ENCODE measurements at places on chromosomes 7 and 10.
A peak's percentile ranks its signal among the peaks of the same experiment; 100 is the strongest.

DNA sequence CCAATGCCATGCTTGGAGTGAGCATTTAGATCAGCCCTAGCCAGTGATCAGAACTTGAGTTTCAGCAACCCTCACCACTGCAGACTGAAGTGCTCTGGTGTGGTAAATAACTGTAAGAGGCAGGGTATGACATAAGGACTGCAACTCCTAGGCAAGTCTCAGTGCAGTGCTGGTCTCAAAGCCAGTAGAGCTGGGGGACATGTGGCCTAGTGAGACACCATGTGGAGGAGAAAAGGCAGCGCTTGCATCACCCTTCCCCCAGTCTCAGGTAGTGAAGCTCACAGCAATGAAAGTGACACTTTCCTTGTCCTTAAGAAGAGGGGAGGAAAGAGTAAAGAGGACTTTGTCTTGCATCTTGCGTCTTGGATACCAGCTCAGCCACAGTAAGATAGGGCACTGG, 386.8 kb upstream of the POT1 start:
- no peak for DNase-seq

GRCh38 chr7:6502886-6503285, 48.4 kb downstream of the GRID2IP start:
- no peak for DNase-seq

DNA sequence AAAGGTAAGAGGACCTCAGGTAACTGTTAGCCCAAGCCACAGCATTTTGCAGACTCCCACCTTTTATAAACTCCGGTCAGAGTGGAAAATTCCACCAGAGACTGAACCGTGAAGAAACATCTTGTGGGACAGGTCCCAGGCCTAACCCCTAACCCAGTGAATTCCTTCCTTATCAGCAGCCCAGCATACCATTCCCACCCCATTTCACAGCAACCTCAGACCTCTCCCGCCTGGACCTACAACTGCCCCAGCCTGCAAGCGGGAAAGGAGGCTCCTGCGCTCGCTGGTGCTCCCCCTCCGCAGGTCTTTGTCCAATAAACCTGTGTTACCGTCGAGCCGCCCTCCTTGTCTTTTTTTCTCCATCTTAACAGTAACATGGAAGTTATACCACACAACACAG, 736.6 kb downstream of the MAGI2 start:
- no peak for DNase-seq

DNA sequence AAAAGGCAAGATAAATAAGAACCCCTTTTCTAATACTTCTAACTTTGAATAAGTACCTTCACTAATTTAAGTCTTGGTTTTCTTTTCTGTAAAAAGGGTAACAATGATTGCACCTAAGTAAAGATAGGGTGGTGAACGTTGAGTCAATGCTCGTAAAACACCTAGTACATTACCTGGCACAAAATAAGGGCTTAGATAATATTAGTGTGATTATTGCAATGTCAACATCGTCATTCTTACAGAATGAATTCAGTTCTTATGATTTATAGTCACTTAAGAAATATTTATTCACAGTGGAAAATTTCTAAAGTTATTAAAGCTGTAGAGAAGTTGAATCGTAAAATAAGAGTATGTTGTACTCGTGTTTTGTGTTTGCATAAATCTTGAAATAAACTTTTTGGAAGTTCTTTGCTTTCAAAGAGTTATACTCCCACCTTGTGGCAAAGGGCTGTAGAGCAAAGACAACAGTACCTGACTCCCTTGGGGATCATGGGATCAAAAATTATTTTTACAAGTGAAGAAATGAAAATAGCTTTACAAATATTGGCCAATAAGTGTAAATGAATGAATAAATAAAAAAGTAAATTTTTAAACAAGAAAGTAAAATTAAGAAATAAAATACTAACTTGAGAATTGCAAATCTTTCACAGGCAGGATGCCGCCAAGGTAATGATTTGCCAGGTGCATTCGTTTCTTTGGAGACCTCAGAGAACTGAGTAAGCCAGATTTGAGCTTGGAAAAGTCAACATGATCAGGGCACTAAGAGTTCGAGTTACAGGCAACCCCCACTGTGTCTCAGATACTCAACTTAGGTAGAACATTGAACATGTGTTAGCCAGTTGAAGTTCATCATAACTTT, 285.8 kb upstream of the CACNA2D1 start:
- no peak for DNase-seq

GRCh38 chr10:43961523-43962345, 313.1 kb upstream of the ZNF32 start:
- DNase-seq = no peak

- no peak for DNase-seq
Observed at GRCh38 chr10:78066012-78066411, 32.3 kb downstream of the RPS24 start.

DNA sequence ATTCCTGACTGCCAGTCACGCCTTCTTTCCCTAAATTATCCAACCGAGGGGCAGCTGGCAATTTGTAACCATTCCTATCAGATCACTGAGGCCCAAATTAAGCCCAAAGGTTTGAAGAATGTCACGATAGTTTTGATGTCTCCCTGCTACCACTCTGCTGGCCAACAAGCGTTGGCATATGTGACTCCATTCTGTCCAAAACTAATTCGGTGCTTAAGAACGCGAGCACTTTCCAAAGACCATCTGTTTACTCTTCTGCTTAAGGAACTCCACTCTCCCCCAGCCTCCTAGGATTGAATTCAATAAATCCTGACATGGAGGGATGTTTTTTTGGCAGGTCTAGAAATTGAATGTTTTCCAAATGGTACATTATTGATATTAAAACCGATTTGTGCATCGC, 131.5 kb upstream of the CTBP2 start:
- DNase-seq = no peak

GRCh38 chr7:142542105-142542504, 207.2 kb upstream of the PRSS1 start:
- DNase-seq = no peak

GRCh38 chr7:100358027-100358856, at the start of gene PILRB:
Gene PILRB (plus strand): TSS chr7:100358117. CDS start chr7:100358303, 186 bp downstream.
- DNase-seq = no peak

DNA sequence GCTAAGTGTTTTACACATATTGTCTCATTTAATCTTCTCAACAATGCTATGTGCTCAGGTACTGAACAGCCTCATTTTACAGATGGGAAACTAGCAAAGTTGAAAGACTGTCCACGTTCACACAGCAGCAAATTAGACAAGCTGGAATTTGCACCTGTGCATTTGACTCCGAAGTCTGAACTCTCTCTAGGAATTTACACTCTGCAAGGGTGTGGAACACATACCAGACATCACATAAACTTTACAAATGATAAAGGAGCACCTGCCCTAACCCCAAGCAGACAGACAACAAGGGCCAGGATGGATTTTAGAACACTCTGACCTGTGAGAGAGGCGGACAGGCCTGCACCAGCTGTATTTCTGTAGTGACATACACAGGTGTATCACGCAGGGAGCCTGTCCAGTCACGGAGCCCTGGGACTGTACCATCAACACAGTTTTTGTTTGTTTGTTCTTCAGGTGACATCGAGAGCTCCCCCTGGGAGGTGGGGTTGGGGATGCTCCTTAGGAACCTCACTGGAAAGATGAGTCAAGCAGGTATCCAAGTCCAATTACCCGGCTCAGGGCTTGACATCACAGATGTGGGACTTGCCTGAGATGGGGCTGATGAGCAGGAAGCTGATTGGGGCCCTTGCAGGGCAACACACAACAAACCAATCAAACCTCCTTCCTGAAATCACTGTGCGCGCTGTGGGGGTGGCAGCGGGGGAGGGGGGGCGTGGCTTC, 31.0 kb downstream of the MKI67 start:
- DNase-seq = no peak

- no peak for DNase-seq
Observed at GRCh38 chr10:75788394-75789205, 357.2 kb downstream of the LRMDA start.

GRCh38 chr7:42014625-42015618, 222.1 kb downstream of the GLI3 start:
- DNase-seq = no peak

GRCh38 chr10:80487791-80488538, 33.9 kb downstream of the TSPAN14 start:
- peak; percentile 41 for DNase-seq

DNA sequence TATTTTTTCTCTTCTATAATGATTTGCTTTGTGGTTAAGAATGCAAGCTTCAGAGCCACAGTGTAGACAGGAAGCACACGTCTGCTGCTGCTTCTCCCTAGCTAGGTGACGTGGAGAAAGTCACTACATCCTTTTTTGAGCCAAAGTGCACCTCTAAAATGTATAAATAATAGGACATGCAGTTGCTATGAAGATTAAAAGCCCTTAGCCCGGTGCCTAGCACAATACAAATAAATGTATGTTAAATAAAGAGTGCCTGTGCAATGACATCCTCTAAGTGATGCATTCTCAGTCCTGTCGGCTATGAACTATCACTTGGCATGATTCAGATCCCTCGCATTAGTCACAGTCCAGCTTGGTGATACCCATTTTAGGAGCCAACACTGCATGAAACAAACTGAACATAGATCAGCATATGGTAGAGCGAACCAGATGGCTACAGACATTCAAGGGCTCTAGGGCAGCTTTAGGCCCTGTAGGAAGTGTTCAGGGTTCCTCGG, 4.8 kb upstream of the TRDMT1 start:
- no peak for DNase-seq

DNA sequence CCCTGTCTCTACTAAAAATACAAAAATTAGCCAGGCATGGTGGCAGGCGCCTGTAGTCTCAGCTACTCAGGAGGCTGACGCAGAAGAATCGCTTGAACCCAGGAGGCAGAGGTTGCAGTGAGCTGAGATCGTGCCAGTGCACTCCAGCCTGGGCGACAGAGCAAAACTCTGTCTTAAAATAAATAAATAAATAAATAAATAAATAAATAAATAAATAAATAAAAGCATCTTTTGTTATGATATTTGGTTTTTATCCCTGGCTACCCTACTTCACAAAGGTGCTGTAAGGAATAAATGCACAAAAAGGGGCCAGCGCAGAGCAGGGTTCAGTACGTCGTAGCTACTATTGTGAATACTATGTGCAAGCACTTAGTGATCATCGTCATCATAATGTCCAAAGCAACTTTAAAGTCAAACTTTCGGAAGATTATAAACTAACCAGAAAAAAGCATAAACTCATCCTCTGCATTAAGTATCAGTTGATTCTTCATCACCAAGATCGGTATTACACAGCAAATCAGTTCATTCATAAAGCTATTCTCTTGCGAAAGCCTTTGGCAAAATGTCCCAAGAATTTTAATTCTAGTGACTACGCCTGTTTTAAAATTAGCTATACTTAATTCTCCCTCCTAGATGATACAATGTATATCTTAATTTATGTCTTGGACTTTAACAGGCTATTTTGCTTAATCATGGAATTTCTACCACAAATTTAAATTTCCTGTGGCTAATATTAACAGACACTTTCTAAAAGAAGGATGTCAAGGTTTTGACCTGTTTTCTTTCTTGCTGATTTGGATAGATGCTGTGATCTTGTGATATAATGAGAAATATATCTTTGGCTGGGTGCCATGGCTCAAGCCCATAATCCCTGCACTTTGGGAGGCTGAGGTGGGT, 7.6 kb upstream of the NFE2L3 start:
- no peak for DNase-seq

DNA sequence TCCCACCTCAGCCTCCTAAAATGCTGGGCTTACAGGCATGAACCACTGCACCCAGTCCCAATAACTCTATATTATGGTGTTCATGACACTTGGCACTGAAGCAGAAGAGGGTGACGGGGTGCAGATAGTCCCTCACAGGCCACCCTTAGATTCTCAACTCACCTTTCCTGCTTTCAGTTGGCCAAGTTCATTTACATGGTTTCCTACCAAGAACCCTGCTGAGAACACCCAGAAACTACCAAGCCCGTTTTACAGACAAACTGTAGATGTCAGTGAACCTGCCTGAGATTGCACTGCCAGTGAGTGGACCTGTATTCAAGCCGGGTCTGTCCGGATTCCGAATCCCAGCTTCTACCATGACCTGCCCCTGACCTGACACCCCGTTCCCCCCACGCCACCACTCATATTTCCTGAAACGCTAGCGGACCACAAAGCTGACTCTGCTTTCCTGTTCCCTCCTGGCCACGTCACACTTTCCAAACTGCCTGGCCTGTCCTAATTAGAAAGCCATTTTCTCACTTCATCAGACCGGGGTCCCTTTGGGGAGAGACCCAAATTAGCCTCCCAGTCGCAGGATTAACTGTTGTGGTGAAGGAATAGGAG, 17.3 kb downstream of the GRID2IP start:
- no peak for DNase-seq

- no peak for DNase-seq
Observed at GRCh38 chr10:16049050-16049449, 188.7 kb upstream of the MINDY3 start.

- no peak for DNase-seq
Observed at GRCh38 chr10:13946209-13946460, 359.4 kb downstream of the PRPF18 start.

- DNase-seq = peak; percentile 41
Observed at GRCh38 chr10:80196270-80196949, 8.9 kb downstream of the ANXA11 start.

DNA sequence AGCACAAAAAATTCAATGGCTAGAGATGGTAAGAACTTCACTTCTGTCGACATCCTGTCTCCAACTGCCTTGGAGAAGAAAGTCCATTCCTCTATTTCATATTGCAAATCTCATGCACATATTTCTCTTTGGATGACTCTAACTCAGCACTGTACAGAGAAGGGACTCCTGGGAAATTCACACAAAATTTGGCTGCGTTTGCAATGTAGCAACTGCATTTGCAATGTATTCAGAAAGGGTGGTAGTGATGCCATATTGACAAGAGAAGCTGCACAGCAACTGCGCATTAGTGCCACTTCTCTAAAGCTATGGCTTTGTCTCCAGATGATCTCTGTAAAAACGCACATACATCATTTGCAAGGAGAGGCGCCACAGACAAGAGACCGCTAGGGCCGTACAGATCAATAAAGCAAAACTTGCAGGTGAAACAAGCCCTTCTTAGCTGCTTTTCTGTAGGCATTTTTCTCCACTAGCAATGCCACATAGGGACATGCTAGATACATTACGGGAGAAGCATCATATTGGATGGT, 389.5 kb downstream of the TCERG1L start:
- no peak for DNase-seq

GRCh38 chr7:45203936-45204445, 46.4 kb downstream of the RAMP3 start:
- DNase-seq = no peak

DNA sequence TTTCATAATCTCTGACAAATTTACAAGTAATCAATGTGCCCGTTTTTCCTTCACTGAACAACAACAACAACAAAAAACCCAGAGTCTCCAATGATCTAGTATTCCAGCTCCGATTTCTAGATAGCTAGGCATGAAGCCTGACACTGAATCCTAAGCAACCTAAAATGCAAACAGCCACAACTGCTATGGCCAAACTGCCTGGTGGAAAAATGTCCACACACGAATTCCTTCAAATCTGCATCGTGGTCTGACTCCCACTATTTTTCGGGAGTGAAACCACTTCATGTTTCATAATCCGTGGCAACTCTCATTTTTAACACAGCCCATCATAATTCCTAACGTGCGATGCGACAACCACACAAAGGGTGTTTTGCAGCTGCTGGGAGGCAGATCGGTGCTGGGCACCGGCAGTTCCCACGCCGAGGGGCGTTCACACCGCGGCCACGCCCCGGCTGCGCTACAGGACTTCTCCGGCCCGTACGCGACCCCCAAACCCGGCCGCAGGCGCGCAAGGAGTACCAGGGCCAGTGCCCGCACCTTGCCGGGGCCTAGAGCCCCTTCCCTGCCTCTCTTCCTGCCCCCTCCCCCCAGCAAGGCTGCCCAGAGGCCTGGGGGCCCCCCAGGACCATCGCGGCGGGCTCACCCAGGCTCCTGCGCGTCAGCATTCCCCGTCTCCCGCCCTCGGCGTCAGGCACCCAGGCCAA, 814 bp downstream of the RUFY2 start:
- no peak for DNase-seq

- peak; percentile 35 for DNase-seq
Observed at GRCh38 chr10:32332299-32332750, 14.6 kb downstream of the EPC1 start.
